Brain pericyte (primary cell): ENCODE measurements at places on chromosomes 12 and 14.

- DNase-seq = no peak
These were observed 306.2 kb downstream of the TRHDE start for GRCh38 chr12:72578327-72578726.

DNA sequence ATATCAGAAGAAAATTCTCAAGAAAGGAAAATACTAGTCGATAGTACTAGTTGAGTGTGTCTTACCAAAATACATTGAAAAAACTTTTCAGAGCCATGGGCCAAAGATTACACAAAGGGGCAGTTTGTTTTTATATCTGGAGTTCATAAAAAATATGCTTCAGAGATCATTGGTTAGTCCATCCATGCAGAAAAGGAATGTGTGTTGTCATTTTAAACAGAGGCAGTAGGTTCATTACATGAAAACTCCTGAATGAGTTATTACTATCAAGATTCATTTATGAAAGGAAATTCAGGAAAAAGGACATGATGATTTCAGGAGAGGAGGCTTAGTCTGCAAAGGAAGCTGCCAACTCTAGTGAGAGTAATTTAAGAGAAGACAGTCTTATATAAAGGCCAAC, 354.8 kb downstream of the AEBP2 start:
- no peak for DNase-seq

DNA sequence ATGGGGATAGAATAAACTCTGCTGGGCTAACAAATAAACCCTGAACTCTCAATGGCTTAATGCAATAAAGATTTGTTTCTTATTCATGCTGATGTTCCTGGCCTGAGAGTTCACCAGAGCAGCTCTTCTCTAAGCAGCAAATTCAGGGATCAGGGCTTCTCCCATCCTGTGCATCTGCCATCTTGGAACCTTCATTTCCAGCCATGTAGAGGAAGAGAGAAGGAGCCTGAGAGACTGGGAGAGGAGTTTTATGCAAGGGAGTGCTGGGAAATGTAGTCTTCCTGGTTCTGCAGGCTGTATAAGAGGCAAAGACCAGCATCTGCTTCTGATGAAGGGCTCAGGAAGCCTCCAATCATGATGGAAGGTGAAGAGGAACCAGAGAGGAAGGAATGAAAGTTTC, 20.6 kb upstream of the APOLD1 start:
- DNase-seq = no peak

GRCh38 chr12:107515446-107515958, 170.1 kb upstream of the PWP1 start:
- peak; percentile 58 for DNase-seq

DNA sequence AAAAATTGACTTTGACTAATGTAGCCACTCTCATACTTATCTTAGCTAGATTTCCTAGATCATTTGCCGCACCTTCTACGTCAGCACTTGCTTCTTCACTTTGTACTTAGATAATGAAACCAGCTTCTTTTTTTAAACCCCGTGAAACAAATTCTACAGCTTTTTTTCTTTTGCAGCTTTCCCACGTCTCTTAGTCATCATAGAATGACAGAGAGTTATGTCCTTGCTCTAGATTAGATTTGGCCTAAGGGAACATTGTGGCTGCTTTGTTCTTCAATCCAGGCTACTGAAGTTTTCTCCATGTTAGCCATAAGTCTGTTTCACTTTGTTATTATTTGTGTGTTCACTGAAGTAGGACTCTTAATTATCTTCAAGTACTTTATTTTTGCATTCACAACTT, 94.9 kb downstream of the SLCO1A2 start:
- DNase-seq = no peak

GRCh38 chr12:62693376-62694050, 226.9 kb downstream of the MON2 start:
- DNase-seq = no peak
